ENCODE measurements at places on chromosomes 2 and 18. TPM values are rescaled to one million over a fixed set of nuclear protein-coding genes. Genes with fewer than 3 reads are reported as not detected.

DNA sequence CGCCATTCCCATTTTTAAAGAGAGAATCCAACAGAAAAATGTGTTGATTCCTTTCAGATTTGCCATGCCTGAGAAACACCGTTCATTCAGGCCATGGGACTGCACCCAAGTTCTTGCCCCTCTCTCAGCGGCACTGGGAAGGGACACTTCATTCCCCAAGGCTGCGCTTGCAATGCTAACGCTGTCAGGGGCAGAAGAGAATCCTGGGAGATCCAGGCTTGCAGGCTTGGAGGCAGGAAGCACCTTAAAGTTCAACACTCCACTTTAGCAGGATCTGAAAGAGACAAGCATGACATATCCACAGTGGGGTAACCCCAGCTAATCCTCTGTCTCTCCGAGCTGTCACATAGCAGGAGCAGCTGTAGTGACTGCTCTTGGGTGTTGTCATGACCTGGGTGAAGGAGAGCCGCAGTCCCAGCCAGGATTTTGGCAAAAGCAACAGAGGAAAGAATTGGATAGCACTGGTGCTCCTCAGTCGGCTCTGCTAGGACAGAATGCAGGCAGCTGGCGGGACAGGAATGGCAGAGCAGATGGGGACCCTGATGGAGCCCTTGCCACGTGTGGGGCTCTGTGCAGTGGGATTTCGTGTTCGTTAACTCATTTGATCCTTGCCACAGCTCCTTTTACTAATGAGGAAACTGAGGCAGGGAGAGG lies 22.0 kb upstream of the ODC1 start:
- H3K27ac ChIP-seq, result no peak overlapping the region
- no peaks in the 10 kb centered on the region for H3K36me3 ChIP-seq
- H3K4me3 ChIP-seq, result no peak overlapping the region

DNA sequence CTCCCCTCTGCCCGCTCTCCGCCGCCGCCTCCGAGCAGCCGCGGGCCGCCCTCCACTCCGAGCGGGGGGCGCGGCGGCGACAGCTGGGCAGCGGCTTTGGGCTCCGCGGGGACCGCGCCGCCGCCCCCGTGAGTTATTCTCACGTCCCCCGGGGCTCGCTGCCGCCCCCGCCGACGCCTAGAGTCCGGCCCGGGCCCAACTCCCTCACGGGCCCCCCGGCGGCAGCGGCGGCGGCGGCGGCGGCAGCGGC lies 645 bp downstream of the MIB1 start:
- DNase-seq, result no peak
- H3K4me1 ChIP-seq, result peaks cover 45% of the 10 kb centered on the region
- peak overlapping the region; percentile 79 for H3K4me3 ChIP-seq
- H3K27me3 ChIP-seq, result peaks cover 13% of the 10 kb centered on the region
- H3K36me3 ChIP-seq, result peaks cover 12% of the 10 kb centered on the region

DNA sequence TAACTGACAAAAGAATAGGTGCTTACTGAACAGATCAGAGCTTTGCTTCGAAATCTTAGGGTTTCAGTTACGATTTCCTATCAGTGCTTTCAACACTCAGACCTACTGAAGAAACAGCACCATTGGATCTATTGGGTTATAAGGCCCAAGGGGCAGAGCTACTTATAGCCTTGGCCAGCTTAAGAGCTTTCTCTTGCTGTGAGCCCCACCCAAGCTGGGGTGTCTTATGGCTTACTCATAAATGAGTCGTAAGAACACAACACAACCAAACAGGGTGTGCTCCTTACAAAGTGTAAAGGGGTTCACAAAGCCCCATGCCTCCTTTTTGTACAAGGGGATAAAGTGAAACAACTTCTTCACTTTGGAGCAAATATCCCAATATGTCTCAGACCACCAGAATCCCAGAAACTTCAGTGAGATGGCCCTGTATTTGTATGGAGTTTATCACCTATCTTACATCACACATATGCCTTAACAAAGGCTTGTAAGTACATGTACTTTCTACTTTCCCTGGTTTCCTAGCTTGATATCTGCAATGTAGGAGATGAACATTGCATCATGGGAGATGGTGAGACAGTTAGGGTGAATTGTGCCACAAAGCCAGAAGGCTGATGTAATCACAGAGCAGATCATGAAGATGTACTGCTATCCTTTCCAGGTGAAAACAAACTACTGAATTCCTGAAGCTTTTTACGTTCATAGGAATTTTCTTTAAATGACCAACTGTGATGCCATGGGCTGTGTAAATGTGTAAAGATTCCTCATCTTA lies 115.5 kb upstream of the GLI2 start:
- no peaks in the 10 kb centered on the region for H3K36me3 ChIP-seq
- no peak overlapping the region for H3K27ac ChIP-seq
- no peak overlapping the region for H3K4me3 ChIP-seq
- no peak for DNase-seq
- no peaks in the 10 kb centered on the region for H3K27me3 ChIP-seq

DNA sequence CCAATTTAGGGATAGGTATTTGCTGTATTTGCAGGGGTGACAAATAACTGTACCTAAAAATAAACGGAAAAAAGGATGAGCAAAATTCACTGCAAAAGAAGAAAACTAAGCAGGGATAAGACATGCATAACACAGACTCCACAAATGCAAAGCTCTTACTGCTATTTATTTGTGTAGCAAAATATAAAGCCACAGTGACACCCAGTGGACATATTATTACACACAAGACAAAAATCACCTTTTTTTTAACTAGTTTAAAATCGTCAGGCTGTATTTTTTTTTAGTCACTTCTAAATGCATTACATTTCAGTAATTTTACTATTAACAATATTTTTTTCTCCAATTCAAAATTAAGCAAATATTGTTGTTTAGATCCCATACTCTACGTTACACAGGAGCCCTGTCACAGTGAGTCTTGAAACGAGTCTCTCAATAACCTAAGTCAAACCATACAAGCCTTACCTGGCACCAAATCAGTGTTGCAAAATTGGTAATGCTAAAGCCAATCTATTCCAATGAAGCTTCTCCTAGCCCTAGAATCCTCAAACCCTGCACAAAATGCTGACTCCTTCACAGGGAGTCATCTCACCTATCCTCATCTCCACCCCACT lies 23.7 kb downstream of the METTL4 start:
- no peak overlapping the region for H3K27ac ChIP-seq
- H3K4me3 ChIP-seq, result no peak overlapping the region
- DNase-seq, result no peak
- peaks cover 3% of the 10 kb centered on the region for H3K4me1 ChIP-seq
- H3K36me3 ChIP-seq, result peaks cover 22% of the 10 kb centered on the region

DNA sequence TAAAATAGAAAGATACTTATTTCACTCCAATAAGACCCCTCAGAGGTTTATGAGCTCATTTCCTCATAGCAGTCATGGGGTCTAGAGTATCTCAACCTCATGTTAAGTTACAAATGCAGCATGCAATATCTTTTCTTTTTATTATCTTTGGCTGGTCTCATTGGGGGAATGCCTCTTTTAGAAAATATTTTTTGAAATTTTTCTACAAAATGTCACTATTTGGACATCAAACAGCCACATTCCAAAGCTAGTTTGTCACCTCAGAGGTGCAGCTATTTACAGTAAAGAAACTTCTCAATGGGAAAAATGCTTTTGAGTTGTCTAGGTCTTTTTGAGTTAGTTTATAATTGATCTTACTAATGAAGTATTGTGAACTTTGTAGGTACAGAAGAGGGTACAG lies 370.7 kb upstream of the LRATD1 start:
- H3K4me1 ChIP-seq, result no peaks in the 10 kb centered on the region
- no peaks in the 10 kb centered on the region for H3K36me3 ChIP-seq

DNA sequence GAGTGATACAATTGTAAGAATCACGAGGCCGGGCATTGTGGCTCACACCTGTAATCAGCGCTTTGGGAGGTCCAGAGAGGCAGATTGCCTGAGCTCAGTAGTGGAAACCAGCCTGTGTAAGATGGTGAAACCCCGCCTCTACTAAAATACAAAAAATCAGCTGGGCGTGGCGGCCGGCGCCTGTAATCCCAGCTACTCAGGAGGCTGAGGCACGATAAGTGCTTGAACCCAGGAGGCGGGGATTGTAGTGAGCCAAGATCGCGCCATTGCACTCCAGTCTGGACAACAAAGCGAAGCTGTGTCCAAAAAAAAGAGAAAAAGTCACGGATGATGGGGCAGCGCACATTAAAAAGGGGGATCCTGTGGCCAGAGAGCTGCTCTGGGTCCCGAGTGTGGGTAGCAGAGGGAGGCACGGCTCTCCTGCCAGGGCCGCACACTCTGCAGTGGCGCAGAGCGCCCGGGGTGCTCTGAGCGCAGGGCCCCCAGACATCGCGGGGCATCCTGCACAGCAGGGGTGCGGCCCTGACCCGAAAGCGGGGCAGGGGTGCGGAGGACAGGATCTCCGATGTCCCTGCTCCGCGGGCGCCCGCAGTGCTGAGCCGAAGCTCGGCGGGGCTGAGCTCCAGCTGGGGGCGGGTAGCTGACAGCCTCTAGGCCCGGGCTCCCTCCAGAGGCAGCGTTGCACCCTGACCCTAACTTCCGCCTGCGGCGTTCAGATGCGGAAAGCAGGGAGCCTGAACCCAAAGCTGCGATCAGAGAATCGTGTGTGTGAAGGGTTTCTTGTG lies 30.4 kb upstream of the RAB6D start:
- no peak overlapping the region for H3K27ac ChIP-seq
- H3K4me3 ChIP-seq, result no peak overlapping the region
- H3K27me3 ChIP-seq, result peaks cover 3% of the 10 kb centered on the region
- H3K4me1 ChIP-seq, result peaks cover 6% of the 10 kb centered on the region
- peak; percentile 65 for DNase-seq

GRCh38 chr2:169768262-169768995 lies 30.2 kb upstream of the SSB start:
- DNase-seq, result peak; percentile 65
- H3K4me3 ChIP-seq, result peak overlapping the region; percentile 80
- H3K27me3 ChIP-seq, result peaks cover 5% of the 10 kb centered on the region
- H3K27ac ChIP-seq, result peak overlapping the region; percentile 77
- H3K36me3 ChIP-seq, result peaks cover 3% of the 10 kb centered on the region

DNA sequence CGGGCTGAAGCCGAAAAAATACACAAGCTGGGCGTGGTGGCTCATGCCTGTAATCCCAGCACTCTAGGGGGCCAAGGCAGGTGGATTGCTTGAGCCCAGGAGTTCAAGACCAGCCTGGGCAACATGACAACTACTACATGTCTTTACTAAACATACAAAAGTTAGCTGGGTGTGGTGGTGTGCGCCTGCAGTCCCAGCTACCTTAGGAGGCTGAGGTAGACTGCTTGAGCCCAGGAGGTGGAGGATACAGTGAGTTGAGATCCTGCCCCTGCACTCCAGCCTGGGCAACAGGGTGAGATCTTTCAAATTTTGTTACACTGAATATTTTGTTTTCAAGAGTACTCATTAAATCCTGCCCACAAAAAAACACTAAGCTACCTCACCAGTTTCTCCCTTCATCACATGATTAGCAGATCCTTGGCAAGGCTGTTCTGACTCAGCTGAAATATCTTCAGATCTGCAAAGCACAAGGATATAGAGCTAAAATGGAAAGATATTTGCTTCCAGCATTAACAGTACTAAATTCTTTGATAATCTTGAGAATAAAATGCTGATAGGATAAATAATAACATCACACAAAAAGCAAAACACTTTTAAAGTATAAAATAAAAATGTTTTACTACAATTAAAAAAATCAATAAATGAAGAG lies 28.2 kb upstream of the MCM6 start:
- H3K36me3 ChIP-seq, result peaks cover 53% of the 10 kb centered on the region
- no peak for DNase-seq

DNA sequence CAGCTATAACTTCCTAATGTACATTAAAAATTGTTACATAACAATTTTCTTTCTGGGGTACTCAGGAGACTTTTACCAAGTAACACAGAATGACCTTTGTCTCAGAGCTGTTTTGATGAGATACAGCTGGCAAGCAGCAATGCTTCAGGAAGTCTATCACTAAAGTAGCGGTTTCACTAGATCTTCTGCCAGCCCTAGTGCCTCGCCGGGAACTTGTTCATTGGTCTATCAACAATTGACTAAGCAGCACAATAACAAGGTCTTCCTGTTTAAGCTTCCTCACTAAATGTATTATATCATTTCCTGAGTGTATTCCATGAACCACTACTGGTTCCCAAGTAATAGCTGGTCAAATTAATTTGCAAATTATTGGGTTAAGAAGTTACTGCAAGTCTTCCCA lies 69.2 kb downstream of the TRIP12 start:
- H3K27ac ChIP-seq, result peak overlapping the region; percentile 5
- peaks cover 38% of the 10 kb centered on the region for H3K4me1 ChIP-seq
- DNase-seq, result peak; percentile 63
- H3K36me3 ChIP-seq, result peaks cover 49% of the 10 kb centered on the region
- no peaks in the 10 kb centered on the region for H3K27me3 ChIP-seq

- no peak overlapping the region for H3K4me3 ChIP-seq
- no peak overlapping the region for H3K27ac ChIP-seq
- no peak for DNase-seq
- H3K27me3 ChIP-seq, result no peaks in the 10 kb centered on the region
Measured at GRCh38 chr2:190802129-190802528, 78.5 kb upstream of the GLS start.

Gene EPHA4
- 1.2 TPM for total RNA-seq

Gene CNTNAP5
- total RNA-seq, result not detected

Gene M1AP
- total RNA-seq, result not detected

Gene CNDP1
- total RNA-seq, result not detected

Gene TSPYL6
- total RNA-seq, result not detected
